ENCODE measurements at places on chromosomes 1 and 21.

- DNase-seq = no peak
Observed at GRCh38 chr1:19044975-19045831, 88.7 kb upstream of the IFFO2 start.

- DNase-seq = no peak
Observed at GRCh38 chr1:89363638-89364536, at the start of gene GBP6. Gene GBP6 (plus strand): TSS chr1:89364059. CDS start chr1:89368552, 4,493 bp downstream.

GRCh38 chr1:2135441-2135841 lies 59.1 kb downstream of the FAAP20 start:
- no peak for DNase-seq

GRCh38 chr1:51784997-51785421 lies 93.5 kb downstream of the NRDC start:
- DNase-seq = no peak

- no peak for DNase-seq
Observed at GRCh38 chr1:228861832-228862180, 126.5 kb downstream of the RHOU start.

DNA sequence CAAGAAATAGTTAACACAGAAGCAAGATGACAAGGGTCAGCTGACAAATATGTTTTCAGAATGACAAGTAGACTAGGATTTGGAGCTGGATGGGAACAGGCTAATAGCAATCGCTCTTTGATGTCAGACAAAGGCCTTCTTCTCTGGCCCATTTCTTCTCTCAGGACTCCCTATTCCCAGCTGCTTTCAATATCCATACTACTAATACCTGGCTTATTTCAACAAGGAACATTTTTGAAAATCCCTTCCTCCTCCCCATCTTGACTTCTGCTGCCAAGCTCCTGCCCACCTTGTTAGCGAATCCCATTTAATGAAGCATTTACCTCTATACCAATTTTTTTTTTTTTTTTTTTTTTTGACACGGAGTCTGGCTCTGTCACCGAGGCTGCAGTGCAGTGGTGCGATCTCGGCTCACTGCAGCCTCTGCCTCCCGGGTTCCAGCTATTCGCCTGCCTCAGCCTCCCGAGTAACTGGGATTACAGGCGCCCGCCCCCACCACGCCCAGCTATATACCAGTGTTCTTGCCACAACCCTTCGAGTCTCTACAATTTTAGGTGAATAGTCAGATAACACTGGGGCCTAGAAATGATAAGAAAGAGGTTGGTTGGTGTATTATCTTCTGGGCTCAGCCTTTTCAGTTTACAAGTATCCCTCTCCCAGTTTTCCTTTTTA lies 68.4 kb downstream of the MACF1 start:
- DNase-seq = no peak

- DNase-seq = no peak
Observed at GRCh38 chr1:32352239-32352745, 10.0 kb downstream of the FAM229A start.

- no peak for DNase-seq
Observed at GRCh38 chr1:213530611-213531320, 457.0 kb upstream of the PROX1 start.

- no peak for DNase-seq
Observed at GRCh38 chr1:1842360-1843146, 48.3 kb downstream of the GNB1 start.

GRCh38 chr1:2074396-2074795 lies 24.2 kb downstream of the PRKCZ start:
- no peak for DNase-seq

- DNase-seq = no peak
Observed at GRCh38 chr1:44842862-44843655, at the start of gene PTCH2. Gene PTCH2 (minus strand): TSS chr1:44843253. CDS start chr1:44842932, 321 bp downstream.
